KG1 (cell line): ENCODE measurements at places on chromosomes 1 and 21.
A peak's percentile ranks its signal among the peaks of the same experiment; 100 is the strongest.

GRCh38 chr1:169295425-169295824 is 72.2 kb downstream of the NME7 start:
- peak; percentile 44 for DNase-seq

DNA sequence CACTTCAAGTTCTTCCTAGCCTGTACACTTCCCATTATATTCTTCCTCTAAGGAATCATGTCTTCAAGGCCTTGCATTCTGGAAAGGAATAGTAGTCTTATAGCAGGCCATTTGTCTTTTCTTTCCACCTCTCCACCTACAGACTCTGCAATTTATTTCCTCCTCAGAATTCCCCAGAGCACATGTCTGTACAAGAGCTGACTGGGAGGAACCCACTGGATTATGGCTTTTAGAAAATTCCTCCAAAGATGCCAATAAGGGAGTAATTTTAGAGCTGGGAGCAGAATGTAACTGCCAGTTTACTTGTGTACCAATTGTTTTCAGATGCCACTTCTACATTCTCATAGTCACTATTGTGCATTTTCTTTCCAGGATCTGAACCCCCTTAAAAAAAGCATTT is 3.4 kb upstream of the PSMG1 start:
- no peak for DNase-seq

DNA sequence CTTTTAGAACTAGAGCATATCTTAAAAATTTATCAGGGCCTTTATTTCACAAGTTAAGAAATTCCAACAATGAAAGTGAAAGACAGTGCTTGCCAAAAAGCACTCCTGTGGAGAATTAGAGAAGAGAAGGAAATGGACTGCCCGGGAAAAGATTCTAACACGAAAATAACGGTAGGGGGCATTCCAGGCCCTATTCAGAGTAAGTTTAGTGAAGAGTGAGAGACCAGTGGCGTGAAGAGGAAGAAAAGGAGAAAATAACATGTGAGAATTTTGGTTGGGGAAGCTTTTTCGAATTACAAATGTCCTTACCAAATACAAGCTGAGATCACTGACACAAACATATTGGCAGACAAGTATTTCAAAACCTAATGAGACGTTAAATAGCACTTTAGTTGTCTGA is 38.4 kb upstream of the RBM34 start:
- DNase-seq, result no peak

- no peak for DNase-seq
These were observed 203.0 kb downstream of the GRIK3 start for GRCh38 chr1:36831186-36831810.

DNA sequence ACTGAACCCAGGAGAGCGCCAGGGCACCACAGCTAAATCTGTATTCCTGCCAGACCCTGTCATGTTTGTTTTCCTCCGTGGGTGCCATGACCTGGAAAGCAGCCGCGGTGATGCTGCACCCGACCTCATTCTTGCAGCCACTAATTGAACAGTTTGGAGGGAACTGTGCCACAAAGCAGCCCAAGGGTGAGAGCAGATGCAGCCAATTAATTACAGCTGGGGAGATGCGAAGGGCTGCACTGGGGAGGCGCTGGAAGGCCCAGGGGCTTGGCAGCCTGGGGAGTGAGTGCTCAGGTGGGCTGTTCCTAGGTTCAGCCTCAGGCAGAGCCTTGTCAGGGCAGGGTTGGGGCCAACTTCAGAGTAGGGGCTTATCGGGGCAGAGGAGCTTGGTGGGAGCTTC is 158.4 kb upstream of the CD34 start:
- no peak for DNase-seq

DNA sequence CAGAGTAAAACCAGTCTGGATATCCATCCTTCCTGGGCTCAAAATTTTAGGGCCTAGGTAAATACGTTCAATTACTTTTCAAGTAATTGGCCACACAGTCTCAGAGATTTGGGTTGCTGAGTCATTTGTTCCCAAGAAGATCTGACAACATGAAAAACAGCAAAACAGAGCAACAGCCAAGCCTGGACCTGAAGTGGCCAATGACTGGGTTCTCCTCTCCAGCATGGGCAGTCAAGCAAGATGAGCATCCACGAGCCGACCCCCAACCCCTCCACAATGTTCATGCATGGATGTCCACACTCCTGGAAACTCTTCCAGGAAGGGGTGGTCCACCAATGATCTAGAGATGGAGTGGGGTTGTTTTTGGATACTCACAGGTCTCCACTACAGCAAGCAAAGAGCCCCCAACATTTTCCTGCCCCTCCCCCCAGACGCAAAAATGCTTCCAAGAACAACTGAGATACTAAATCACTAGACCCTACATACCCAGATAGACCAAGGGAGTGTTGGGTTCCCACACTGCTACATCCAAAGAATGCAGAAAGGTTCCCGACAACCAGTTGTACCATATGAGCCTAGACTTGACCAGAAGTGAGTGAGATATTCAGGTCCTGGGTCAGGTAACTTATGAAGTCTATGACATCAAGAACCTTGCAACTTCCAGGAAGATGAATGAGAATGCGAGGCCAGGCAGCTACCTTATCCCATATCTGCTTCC is 73.0 kb downstream of the CD46 start:
- no peak for DNase-seq

- DNase-seq, result no peak
These were observed 39.7 kb downstream of the DDX20 start for GRCh38 chr1:111795401-111795800.

- DNase-seq, result no peak
These were observed 96.4 kb upstream of the C1orf105 start for GRCh38 chr1:172324086-172324485.

DNA sequence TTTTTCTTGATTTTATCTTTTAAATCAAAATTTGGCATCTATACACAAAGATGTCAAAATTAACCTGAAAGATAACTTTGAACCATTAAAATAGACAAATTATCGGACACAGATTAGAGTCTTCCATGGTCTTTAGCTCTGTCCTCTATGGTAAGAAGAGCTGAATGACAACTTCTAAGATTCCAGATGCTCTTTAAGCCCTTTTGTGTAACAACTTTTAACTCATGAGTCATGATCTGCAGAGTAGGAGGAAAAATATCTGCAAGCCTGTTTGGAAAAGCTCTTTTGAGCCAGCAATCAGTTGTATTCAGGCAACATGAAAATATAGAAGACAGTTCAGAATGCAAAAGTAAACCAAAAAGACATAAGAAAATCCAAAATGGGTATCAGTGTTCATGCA is 37.8 kb downstream of the TTC13 start:
- DNase-seq, result no peak

DNA sequence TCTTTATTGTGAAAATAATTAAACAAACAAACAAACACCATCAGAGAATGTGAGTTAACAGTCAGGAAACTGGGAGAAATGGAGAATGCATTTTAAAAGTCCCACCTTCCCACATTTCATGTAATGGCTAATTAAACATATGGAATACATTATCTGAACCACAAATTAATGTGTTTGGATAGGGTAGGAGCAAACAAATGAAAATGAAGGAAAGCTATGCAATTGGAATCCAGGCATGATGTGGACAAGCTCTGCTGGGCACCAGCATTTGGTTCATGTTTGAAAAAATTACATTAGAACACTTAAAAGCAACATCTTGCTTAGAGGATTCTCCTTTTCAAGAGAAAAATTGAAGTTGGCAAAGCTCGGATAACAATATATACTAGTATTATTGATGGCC is 628.1 kb downstream of the LMO4 start:
- no peak for DNase-seq

- DNase-seq, result no peak
These were observed 562.6 kb downstream of the PTPRU start for GRCh38 chr1:29798699-29799566.

DNA sequence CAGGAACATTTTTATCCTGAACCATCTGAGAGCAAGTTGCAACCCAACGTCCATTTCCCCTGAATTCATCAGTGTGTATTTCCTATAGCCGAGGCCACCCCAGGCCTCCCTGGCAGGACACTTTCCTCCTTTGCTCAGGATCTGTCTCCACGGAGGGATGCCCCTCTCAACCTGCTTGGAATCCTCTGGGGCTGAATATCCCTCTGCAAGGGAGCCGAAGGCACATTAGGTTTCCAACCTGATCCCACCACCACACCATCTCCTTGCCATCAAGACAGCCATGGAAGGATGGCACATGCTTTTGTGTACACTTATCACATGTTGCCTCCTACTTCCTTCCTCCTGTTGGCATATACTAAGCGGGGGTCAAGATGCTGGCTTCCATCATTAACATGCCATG is 74.8 kb upstream of the EDN2 start:
- DNase-seq, result no peak

DNA sequence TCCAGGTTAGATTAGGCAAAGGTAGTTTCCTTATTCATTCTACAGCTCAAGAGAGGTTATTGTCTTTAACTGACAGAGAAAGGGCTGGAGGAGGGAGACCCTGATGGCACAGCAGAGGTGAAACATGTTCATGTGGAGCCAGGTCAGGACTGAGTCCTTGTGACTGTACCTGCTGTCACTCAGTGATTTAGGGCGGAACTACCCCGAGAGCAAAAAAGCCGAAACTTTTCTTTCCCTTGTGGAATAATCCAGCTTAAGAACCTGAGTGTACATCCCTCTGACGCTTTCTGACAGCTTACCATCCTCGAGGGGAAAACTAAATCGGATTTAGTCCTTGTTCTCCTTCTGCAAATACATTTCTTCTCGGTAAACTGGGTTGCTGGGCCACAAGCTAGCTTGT is 273.2 kb downstream of the BACH1 start:
- no peak for DNase-seq

GRCh38 chr1:224534731-224535130 is 81.4 kb upstream of the CNIH3 start:
- no peak for DNase-seq

GRCh38 chr1:27179379-27179778 is 24.5 kb upstream of the SLC9A1 start:
- no peak for DNase-seq

GRCh38 chr1:27366113-27366410 is 699 bp downstream of the MAP3K6 start:
- DNase-seq, result peak; percentile 9

GRCh38 chr1:150926097-150926741 is at the start of gene SETDB1:
TSS of gene SETDB1 (plus strand) at chr1:150926363. CDS start at chr1:150927715, 1,352 bp downstream.
- DNase-seq, result peak; percentile 92

DNA sequence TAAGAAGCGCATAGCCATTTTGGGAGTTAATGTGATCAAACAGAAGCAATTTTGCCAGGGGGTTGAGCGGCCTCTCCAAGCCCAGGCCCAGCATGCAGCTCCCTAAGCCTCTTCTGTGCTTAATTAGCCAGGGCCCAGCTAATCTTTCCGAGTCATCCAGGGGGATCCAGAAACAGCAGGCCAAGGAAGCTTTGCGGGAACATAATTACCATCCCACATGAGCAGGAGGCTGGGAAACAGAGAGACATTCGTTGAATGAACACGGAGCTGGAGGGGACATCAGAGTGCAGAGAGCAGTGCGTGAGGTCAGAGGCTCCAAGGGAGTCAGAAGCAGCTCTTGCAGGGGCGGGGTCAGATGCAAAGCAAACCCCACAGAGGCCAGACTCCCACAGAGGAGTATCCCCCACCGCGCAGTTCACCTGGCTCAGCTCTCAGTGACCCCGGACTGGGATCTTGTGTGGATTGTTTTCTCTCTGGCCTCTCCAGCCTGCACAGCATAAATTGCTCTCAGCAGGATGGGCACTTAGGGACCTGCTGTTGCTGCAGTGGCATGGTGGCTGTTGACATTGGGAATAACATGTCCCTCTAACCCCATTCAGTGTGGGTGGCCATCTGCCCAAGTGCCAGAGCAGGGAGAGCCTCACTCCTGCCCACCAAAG is 657.4 kb downstream of the AJAP1 start:
- DNase-seq, result no peak

DNA sequence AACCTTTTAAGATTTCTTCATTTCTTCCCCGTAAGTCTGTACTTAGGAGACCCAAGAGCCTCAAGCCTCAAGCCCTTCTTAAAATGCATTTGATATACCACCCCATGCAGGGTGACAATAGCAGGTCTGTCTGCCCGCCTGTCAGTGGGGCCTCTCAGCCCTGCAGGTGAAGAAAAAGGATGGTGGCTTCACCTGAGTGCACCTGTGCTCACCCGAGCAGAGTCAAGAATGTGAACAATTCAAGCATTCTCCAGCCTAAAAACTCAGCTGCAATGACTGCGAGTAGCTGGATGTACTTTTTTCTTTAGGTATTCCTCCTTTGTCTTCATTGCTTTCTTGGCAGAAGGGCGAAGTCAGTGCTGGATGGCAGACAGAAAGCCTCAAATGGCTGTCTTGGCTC is 203.3 kb downstream of the LMX1A start:
- DNase-seq, result no peak

DNA sequence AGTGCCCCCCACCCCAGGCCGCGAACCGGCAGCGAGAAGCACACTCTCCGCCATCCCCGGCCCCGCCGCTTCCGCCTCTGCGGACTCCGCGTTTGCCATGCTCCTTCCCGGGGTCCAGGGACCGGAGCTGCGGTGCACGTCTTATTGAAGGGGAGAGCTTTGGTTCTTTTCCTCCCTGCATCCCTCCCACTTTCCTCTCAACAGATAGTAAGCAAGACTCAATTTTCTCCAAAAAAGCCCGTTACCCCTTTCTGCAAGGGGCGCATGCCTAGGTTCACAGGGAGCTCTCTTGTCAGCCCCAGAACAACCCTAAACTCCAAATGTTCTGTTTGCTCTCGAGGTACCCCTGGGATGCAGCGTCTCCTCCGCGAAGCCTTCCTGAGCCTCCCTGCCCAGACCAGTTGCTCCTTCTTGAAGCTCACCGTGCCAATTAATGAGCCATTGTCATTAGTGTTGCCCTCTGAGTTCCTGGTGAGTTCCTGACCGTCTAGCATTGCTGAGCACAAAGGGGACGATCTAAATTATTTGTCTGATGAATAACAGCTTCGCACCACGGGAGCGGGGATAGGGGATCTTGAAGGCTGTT is 8.1 kb downstream of the FOXD3 start:
- DNase-seq, result no peak
